ENCODE measurements at places on chromosomes 2 and 18.
A peak's percentile ranks its signal among the peaks of the same experiment; 100 is the strongest.

DNA sequence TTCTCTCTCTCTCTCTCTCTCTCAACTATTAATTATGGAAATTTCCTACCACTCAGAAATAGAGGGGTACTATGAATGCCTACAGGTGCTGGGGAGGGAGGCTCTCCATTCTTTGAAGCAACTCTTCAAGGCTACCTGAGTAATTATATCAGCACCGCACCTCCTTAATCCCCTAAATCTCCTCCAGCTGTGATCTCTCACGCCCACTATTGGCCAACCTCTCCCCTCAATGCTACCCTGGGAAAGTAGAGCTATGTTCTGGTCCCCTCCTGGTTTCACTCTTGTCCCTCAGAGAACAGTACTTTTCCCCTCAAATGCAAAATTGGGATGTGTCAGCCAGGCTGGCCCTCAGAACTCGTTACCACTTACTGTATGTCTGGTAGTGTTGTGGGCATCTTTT lies 1.6 kb downstream of the MOCOS start:
- no peaks in the 10 kb centered on the region for H3K4me1 ChIP-seq
- peaks cover 19% of the 10 kb centered on the region for H3K27me3 ChIP-seq
- H3K4me3 ChIP-seq, result peak overlapping the region; percentile 89
- H3K27ac ChIP-seq, result no peak overlapping the region
- no peak for DNase-seq
- H3K36me3 ChIP-seq, result no peaks in the 10 kb centered on the region

DNA sequence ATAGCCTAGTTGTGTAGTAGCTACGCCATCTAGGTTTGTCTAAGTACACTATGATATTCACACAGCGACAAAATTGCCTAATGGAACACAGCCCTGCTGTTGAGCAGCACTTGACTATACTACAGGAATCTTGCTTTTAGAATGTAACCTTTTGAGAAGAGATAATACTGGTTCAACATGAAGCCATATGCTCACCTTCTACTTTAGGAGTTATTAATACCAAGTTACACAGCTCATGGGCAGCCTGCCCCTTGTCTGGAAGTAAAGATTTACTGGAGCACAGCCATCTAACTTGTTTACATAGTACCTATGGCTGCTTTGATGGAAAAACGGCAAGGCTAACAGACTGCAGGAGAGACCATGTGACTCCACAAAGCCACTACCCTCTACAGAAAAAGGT lies 174.8 kb downstream of the DYM start:
- no peak overlapping the region for H3K27ac ChIP-seq
- H3K4me3 ChIP-seq, result no peak overlapping the region
- peaks cover 2% of the 10 kb centered on the region for H3K4me1 ChIP-seq
- peaks cover 2% of the 10 kb centered on the region for H3K36me3 ChIP-seq
- no peak for DNase-seq
- no peaks in the 10 kb centered on the region for H3K27me3 ChIP-seq

GRCh38 chr2:96551605-96552314 lies 15.2 kb downstream of the ARID5A start:
- no peaks in the 10 kb centered on the region for H3K4me1 ChIP-seq
- no peak for DNase-seq
- no peaks in the 10 kb centered on the region for H3K27me3 ChIP-seq
- no peak overlapping the region for H3K4me3 ChIP-seq
- no peak overlapping the region for H3K27ac ChIP-seq

DNA sequence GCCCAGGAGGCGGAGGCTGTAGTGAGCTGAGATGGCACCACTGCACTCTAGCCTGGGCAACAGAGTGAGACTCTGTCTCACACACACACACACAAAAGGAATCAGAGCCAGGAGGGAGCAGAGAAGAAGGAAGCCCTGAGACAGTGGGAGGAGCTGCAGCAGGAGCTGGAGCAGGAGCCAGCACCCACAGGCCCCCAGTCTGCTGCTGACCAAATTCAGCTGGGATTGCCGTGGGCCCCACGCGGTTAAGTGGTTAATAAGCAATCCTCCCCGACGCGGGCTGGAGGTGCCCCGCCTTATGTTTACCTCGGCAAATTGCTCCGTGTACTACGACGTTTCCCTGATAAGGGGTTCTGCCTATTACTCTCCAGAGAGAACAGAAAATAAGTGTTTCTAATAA lies 265.3 kb downstream of the TWIST2 start:
- peaks cover 6% of the 10 kb centered on the region for H3K36me3 ChIP-seq
- H3K4me3 ChIP-seq, result no peak overlapping the region
- H3K27me3 ChIP-seq, result no peaks in the 10 kb centered on the region
- H3K27ac ChIP-seq, result no peak overlapping the region

- peaks cover 14% of the 10 kb centered on the region for H3K4me1 ChIP-seq
- H3K36me3 ChIP-seq, result no peaks in the 10 kb centered on the region
- no peaks in the 10 kb centered on the region for H3K27me3 ChIP-seq
- peak overlapping the region; percentile 87 for H3K27ac ChIP-seq
- peak; percentile 79 for DNase-seq
Observed at GRCh38 chr2:24490181-24490689, 819 bp upstream of the NCOA1 start.

DNA sequence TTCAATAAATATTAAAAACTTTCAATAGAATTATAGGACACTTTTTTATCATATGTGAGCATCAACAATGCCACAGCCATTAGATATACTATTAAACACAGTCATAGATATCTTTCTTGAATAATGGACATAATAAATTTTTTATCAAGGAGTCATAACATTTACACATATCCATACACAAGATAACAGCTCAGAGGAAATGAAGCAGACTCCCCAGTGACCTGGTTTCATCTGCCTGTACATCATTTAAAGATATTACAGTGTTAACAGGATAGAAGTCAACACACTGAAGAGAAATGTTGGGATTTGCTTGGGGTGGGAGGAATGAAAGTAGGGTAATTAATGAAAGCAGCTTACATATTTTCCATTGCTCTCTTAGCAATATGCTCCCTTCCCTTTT lies 5.1 kb downstream of the SCG2 start:
- H3K27ac ChIP-seq, result no peak overlapping the region
- no peaks in the 10 kb centered on the region for H3K4me1 ChIP-seq
- DNase-seq, result no peak
- no peak overlapping the region for H3K4me3 ChIP-seq

DNA sequence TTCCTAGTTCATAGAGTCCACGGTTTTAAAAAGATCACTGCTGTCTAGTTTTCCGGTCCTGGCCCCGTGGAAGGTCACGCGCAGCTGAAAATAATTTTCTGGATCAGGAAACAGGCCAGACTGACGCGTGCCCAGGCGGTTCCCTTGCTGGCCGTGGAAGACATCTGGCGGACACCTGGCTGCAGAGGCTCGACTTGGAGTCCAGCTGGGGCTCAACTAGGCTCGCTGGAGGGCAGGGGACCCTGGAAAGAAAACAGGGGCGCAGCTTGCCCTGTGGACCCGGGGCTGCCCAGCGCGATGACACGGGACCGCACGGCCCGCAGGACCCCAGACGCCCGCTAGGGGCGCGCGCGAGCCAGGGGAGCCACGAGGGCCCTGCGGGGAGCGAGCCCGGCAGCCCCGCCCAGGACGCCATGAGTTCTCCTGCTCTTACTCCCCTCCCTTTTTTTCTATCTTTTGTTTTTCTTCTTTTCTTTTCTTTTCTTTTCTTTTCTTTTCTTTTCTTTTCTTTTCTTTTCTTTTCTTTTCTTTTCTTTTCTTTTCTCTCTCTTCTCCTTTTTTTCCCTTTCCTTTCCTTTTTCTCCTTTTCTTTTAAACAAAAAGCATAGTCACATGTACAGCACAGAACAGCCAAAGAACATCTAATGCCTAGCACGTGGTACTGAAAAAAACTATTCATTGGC lies 43.2 kb upstream of the UBE2F start:
- H3K4me3 ChIP-seq, result peak overlapping the region; percentile 23
- H3K27ac ChIP-seq, result peak overlapping the region; percentile 59
- no peaks in the 10 kb centered on the region for H3K4me1 ChIP-seq

DNA sequence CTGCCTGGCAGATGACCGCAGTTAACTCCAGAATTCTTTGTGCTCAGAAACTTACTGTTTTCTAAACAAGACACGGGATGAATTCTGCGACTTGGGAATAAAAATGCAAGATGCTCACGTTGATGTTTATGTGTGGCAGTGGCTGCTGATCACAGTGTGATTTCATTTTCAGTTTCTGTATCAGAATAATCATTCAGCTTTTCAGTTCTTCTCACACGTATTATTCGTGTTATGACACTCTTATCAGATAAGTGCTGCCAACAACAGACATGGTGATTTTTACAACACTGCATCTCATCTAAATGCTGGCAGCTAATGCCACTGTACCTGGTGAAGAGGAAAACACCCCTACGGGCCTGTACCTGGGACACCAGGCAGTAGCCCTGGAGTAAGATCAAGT lies 272.9 kb upstream of the REV1 start:
- H3K27ac ChIP-seq, result no peak overlapping the region
- H3K36me3 ChIP-seq, result no peaks in the 10 kb centered on the region
- no peak overlapping the region for H3K4me3 ChIP-seq
- H3K4me1 ChIP-seq, result no peaks in the 10 kb centered on the region

DNA sequence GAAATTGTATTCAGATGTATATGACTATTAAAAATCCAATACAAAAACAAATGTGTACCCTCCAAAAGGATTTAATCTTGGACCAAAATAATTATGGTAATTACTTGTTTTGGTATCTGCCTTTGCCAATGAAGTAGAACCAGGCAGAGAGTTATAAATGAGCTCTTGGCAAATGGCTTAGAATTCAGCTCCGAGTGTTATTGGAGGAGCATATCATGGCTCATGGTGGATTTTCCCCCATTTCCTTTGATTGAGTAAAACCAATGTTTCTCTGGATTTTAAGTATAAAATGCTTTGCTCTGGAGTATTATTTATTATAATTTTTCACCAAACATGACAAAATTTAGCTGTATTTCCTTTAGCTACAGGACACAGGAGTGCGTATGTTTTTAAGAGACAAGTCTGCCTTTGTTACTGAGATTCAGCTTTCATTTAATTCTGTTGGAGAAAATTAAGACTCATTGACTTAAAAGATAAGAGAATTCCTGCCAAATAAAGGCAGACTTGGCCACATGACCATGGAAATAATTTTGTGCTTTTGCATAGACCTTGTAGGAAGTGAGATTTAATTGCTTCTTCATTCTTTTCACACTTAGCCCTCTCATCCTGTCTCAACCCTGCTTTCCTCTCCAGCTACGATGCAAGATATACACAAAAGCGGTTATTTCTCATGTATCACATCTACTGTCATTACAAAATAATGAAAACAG lies 281.0 kb upstream of the SOX11 start:
- H3K27ac ChIP-seq, result no peak overlapping the region
- no peak for DNase-seq

DNA sequence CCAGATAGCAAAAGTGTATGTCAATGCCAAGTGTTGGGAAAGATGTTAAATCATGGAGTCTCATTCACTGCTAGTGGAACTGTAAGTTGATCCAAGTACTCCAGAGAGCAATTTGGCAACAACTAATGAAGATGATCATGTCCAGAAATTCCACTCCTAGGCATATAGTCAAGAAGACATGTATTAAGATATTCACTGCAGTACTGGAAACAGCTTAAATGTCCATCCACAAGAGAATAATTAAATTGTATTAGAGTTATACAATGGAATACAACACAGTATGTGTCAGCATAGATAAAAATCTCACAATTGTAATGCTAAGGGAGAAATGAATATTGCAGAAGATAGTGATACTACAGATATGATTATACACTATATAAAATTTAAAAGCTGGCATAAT lies 15.2 kb upstream of the LBH start:
- no peaks in the 10 kb centered on the region for H3K27me3 ChIP-seq
- H3K4me1 ChIP-seq, result peaks cover 25% of the 10 kb centered on the region
- H3K27ac ChIP-seq, result no peak overlapping the region
- no peaks in the 10 kb centered on the region for H3K36me3 ChIP-seq

- no peak for DNase-seq
- H3K4me1 ChIP-seq, result no peaks in the 10 kb centered on the region
- no peak overlapping the region for H3K27ac ChIP-seq
- H3K36me3 ChIP-seq, result no peaks in the 10 kb centered on the region
- H3K4me3 ChIP-seq, result no peak overlapping the region
- no peaks in the 10 kb centered on the region for H3K27me3 ChIP-seq
Observed at GRCh38 chr2:106771811-106772210, 114.2 kb downstream of the ST6GAL2 start.

DNA sequence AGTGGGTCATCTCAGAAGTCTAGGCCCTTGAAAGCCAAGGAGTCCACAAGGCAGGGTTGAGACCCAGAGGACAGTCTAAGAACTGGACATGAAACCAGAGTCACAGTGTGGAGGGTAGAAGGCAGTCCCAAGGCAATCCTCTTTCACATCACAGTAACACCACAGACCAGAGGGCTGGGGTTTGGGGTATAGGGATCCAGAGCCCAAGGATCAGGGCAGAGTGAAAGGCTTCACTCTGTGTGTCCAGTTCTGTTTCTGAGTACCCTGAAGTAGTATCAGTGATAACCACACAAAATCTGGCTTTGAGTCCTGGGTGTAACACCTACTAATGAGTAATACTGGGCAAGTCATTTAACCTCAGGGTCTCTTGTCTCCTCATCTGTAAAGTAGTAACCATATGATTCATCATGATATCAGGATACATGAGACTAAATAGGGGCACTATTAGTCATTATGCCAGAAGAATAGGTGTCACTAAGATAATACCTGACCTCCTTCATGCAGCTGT lies 91.0 kb downstream of the ICA1L start:
- H3K27ac ChIP-seq, result no peak overlapping the region
- no peaks in the 10 kb centered on the region for H3K4me1 ChIP-seq
- H3K36me3 ChIP-seq, result no peaks in the 10 kb centered on the region
- H3K4me3 ChIP-seq, result no peak overlapping the region

GRCh38 chr2:208983486-208983885 lies 440.4 kb upstream of the MAP2 start:
- no peaks in the 10 kb centered on the region for H3K27me3 ChIP-seq
- H3K27ac ChIP-seq, result no peak overlapping the region
- no peak for DNase-seq
- no peaks in the 10 kb centered on the region for H3K4me1 ChIP-seq
- H3K36me3 ChIP-seq, result no peaks in the 10 kb centered on the region
- H3K4me3 ChIP-seq, result no peak overlapping the region

DNA sequence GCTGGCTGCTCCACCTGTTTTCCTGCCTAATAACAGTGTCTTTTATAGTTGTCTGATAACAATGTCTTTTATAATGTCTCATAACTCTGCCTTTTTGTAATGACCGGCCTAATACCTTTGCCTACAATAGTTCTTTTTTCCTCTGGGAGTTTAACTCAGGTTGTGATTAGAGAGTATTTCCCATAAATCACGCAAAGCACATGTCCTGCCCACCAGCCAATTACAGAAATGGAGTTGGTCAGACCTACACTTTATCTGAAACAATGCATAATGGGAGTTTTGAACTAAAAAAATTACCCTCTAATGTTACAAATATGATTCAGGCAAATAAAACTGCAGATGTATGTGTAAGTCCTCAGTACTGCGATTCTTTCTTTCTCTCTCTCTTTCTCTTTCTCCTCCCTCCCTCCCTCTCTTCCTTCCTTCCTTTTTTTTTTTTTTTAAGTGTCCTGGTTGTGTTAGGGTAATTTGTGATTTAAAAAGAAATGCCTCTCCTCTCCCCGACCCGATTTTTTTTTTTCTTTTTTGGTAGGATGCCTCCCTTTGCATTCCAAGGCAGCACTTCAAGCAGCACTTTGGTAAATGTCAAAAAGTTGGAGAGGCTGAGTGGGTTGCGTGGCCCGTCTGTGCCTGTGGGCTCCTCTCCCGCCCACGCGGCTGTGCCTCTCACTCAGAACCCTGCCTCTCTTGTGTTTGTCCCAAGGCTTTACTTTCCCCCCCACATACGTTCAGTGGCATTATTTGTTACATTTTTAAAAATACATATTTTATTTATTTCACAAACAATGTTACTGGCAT lies 147.3 kb downstream of the AGAP1 start:
- H3K4me1 ChIP-seq, result peaks cover 8% of the 10 kb centered on the region
- H3K27ac ChIP-seq, result peak overlapping the region; percentile 81
- no peak for DNase-seq
- H3K4me3 ChIP-seq, result no peak overlapping the region
- H3K36me3 ChIP-seq, result no peaks in the 10 kb centered on the region
